ENCODE measurements at places on chromosomes 13 and 19. TPM values are rescaled to one million over a fixed set of nuclear protein-coding genes. Genes with fewer than 3 reads are reported as not detected.

Gene GALP
- not detected for total RNA-seq

Gene SLC1A6
- total RNA-seq = not detected

- no peaks in the 10 kb centered on the region for H3K27me3 ChIP-seq
- H3K36me3 ChIP-seq = peaks cover 95% of the 10 kb centered on the region
- no peak overlapping the region for H3K4me3 ChIP-seq
- H3K27ac ChIP-seq = no peak overlapping the region
- no peaks in the 10 kb centered on the region for H3K4me1 ChIP-seq
Observed at GRCh38 chr19:13920940-13921747, 15.1 kb downstream of the CC2D1A start.

DNA sequence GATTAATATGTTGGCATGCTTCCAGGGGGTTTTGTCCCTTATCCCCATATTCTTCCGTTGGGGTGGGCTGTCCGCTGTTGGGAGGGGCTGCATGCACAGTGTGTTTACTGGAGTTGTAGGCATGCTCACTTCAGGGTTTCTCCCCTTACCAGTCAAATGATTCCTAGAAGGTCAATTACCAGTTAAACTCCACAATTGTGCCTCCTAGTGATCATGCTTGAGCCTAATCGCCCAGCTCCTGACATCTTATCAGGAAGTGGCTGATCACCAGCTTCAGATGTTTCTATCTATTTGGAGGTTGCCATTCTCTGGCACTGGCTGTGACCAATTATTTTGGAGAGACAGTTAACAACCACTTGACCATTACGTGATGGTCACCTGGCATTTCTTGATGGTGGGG lies 1090.0 kb downstream of the SLITRK5 start:
- H3K27ac ChIP-seq = no peak overlapping the region
- no peak overlapping the region for H3K4me3 ChIP-seq
- DNase-seq = no peak
- no peaks in the 10 kb centered on the region for H3K36me3 ChIP-seq
- no peaks in the 10 kb centered on the region for H3K27me3 ChIP-seq
- no peaks in the 10 kb centered on the region for H3K4me1 ChIP-seq

DNA sequence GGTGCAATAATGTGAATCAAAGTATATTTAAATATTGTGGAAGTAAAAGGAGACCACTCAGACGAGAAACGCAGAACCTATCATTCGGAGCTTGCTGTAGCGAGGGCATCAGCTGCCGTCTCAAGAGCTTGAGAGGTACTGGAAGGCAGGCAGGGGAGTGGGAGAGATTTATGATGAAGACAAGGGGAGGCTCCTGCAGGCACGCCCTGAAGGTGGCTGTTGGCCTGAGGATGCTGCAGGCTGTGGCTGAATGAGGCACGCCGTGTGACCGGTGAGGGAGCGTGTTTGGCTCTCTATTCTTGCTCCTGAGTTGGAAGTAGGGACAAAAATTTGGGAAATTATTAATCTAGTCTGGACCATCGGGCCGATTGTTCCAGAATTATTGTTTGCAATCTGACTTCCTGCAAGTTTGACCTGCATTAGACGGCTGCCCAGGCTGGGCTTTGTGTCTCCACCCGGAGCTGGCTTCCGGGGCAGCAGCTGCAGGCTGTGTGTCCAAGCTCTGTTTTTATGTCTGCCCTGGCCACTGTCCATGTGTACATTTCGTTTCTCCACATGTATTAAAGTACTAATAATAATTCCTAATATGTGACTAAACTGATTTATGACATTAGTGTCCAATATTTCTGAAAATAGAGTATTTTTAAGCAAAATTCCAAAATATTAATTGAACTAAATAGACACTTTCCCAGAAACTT lies 91.1 kb upstream of the ANKRD10 start:
- no peaks in the 10 kb centered on the region for H3K36me3 ChIP-seq
- H3K4me3 ChIP-seq = no peak overlapping the region
- H3K4me1 ChIP-seq = peaks cover 33% of the 10 kb centered on the region
- DNase-seq = peak; percentile 31

DNA sequence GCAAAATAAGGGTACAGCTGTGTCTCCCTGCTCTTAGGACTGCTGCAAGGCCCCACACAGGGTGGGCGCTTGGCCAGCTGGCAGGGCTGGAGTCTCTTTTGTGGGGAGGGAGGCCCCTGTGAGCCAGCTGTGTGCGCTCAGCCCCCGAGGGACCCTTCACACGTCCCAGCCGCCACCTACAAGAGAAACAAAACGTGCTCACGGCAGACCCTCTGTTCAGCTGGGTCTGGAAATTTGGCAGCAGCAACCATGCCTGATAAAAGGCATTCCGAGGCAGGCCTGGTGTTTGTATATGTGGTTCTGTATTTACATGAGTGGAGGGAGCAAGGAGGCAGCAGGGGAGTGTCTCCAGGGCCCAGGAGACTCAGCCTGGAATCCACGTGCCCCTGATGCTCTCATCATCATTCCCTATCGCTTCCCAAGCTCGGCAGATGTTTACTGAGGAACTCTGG lies 49.7 kb downstream of the CRTC1 start:
- no peaks in the 10 kb centered on the region for H3K36me3 ChIP-seq
- no peaks in the 10 kb centered on the region for H3K4me1 ChIP-seq
- no peak overlapping the region for H3K4me3 ChIP-seq
- H3K27me3 ChIP-seq = no peaks in the 10 kb centered on the region

DNA sequence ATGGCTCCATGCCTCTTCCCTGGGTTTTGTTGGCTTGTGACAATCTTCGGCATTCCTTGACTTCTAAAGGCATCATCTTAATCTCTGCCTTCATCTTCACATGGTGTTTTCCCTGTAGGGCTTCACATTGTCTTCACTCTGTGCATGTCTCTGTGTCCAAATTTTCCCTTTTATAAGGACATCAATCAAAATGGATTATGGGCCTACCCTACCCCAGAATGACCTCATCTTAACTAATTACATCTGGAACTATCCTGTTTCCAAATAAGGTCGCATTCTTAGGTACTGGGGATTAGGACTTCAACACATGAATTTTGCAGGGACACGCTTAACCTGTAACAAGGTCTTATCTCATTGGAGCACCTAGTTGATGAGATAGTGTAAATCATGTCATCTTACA lies 290.3 kb upstream of the KLF12 start:
- no peak overlapping the region for H3K4me3 ChIP-seq
- DNase-seq = no peak
- H3K4me1 ChIP-seq = no peaks in the 10 kb centered on the region

Gene ZNF729
- total RNA-seq = not detected

GRCh38 chr13:29081036-29081435 lies 260.9 kb downstream of the MTUS2 start:
- no peak overlapping the region for H3K4me3 ChIP-seq
- no peaks in the 10 kb centered on the region for H3K27me3 ChIP-seq
- no peaks in the 10 kb centered on the region for H3K4me1 ChIP-seq
- no peak for DNase-seq
- H3K36me3 ChIP-seq = no peaks in the 10 kb centered on the region
- H3K27ac ChIP-seq = no peak overlapping the region

- H3K27ac ChIP-seq = no peak overlapping the region
- H3K36me3 ChIP-seq = no peaks in the 10 kb centered on the region
- H3K4me3 ChIP-seq = no peak overlapping the region
- H3K27me3 ChIP-seq = no peaks in the 10 kb centered on the region
- H3K4me1 ChIP-seq = peaks cover 7% of the 10 kb centered on the region
- no peak for DNase-seq
Observed at GRCh38 chr19:53525922-53526321, 12.0 kb upstream of the ZNF331 start.

Gene ZNF677
- total RNA-seq = 19.7 TPM

- H3K4me3 ChIP-seq = peak overlapping the region; percentile 99
- peaks cover 65% of the 10 kb centered on the region for H3K4me1 ChIP-seq
- peak; percentile 57 for DNase-seq
Observed at GRCh38 chr19:47230054-47230920, 712 bp downstream of the BBC3 start.

- no peaks in the 10 kb centered on the region for H3K36me3 ChIP-seq
- no peak for DNase-seq
- H3K27ac ChIP-seq = no peak overlapping the region
- H3K4me1 ChIP-seq = no peaks in the 10 kb centered on the region
- H3K27me3 ChIP-seq = no peaks in the 10 kb centered on the region
- H3K4me3 ChIP-seq = no peak overlapping the region
Observed at GRCh38 chr19:5253406-5254110, 87.1 kb downstream of the PTPRS start.

Gene FFAR3
- not detected for total RNA-seq

Gene MAST1
- total RNA-seq = not detected

- no peaks in the 10 kb centered on the region for H3K27me3 ChIP-seq
- no peak for DNase-seq
- H3K4me3 ChIP-seq = no peak overlapping the region
Observed at GRCh38 chr13:43776006-43776405, 10.8 kb downstream of the ENOX1 start.

- no peaks in the 10 kb centered on the region for H3K36me3 ChIP-seq
- H3K27me3 ChIP-seq = no peaks in the 10 kb centered on the region
- no peak overlapping the region for H3K27ac ChIP-seq
- no peak overlapping the region for H3K4me3 ChIP-seq
Observed at GRCh38 chr13:25906191-25906661, 145.6 kb downstream of the SHISA2 start.

DNA sequence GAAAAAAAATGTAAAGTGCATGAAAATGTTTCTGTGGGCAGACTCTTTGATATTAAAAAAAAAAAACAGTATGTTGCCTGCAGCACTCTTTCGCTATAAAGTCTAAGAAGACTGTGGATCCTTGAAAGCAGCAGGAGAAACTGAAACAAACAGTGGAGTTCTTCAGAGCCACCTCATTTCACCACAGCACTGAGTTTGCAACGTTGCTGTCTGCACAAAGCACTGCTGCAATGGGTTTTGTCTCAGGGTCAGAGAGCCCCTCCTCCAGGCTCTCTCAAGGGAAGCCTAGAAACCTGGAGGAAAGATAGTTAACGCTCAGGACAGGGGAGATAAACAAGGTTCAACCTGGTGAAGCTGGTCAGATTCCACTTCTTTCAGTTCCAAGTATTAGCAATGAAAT lies 248.7 kb downstream of the EFNB2 start:
- H3K4me3 ChIP-seq = no peak overlapping the region
- no peak for DNase-seq
- H3K27ac ChIP-seq = no peak overlapping the region
- H3K27me3 ChIP-seq = no peaks in the 10 kb centered on the region
- H3K36me3 ChIP-seq = no peaks in the 10 kb centered on the region
- no peaks in the 10 kb centered on the region for H3K4me1 ChIP-seq

Gene F2RL3
- total RNA-seq = 12.9 TPM

Gene GFY
- not detected for total RNA-seq

Gene C13orf42
- total RNA-seq = not detected

Gene CHAF1A
- 4.9 TPM for total RNA-seq

Gene CEBPA
- 204 TPM for total RNA-seq

DNA sequence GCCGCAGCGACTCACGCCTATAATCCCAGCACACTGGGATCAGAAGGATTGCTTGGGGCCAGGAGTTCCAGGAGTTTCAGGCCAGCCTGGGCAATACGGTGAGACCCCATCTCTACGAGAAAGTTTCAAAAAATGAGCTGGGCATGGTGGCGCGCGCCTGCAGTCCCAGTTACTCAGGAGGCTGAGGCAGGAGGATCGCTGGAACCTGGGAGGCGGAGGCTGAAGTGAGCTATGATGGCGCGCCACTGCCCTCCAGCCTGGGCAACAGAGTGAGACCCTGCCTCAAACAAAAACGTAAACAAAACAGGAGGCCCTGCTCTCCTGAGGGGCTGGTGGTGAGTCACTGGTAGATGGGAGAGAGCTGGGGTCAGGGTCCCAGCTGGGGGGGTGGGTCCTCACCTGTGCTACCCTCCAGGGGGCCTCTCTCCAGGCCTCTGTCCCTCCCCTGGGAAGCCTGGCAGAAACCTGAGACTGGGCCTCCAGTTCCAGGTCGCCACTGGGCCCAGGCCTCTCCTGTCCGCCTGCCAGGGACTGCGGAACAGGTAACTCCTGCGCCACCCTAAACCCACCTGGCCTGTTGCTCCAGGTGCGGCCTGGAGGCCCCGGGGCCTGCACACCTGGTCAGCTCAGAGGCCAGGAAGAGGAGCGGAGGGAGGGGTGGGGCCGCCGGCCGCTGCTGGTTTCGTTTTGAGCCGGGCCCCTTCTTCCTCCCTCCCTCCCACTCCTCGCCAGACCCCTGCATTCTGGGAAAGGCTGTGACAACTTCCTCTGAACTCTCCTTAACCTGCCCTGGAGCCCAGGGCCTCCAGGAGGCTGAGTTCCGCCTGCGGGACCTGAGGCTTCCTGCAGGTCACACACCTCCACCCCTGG lies 17.2 kb upstream of the ZBTB7A start:
- peak overlapping the region; percentile 50 for H3K27ac ChIP-seq
- H3K36me3 ChIP-seq = peaks cover 6% of the 10 kb centered on the region
- no peak for DNase-seq

GRCh38 chr19:15452111-15453047 lies 2.6 kb upstream of the WIZ start:
- H3K27me3 ChIP-seq = no peaks in the 10 kb centered on the region
- H3K36me3 ChIP-seq = no peaks in the 10 kb centered on the region
- H3K27ac ChIP-seq = peak overlapping the region; percentile 66
- peak; percentile 90 for DNase-seq
- peak overlapping the region; percentile 38 for H3K4me3 ChIP-seq
- no peaks in the 10 kb centered on the region for H3K4me1 ChIP-seq

Gene ZNF470
- total RNA-seq = 5.1 TPM

GRCh38 chr13:33757713-33758112 lies 60.2 kb upstream of the RFC3 start:
- no peak for DNase-seq
- H3K4me1 ChIP-seq = no peaks in the 10 kb centered on the region

DNA sequence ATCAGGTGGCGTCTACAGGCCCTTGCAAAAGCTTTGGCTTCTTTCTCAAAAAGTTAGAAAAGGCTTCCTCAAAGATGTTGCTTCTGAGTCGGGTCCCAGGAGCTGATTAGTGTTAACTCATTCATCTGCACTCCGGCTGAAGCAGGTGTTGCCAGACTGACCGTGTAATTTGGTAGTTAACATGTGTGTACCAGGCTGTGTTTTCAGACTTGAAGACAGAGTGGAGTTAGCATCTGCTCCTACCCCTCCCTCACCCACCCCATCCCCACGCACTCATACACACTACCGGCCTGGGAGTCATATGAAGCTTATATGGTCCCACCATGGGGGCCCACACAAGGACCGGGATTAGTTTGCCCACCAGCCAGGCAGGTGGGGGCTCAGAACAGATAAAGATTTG lies 111.5 kb downstream of the DNAJC15 start:
- H3K27ac ChIP-seq = no peak overlapping the region
- no peak overlapping the region for H3K4me3 ChIP-seq
- H3K36me3 ChIP-seq = no peaks in the 10 kb centered on the region
- DNase-seq = no peak

DNA sequence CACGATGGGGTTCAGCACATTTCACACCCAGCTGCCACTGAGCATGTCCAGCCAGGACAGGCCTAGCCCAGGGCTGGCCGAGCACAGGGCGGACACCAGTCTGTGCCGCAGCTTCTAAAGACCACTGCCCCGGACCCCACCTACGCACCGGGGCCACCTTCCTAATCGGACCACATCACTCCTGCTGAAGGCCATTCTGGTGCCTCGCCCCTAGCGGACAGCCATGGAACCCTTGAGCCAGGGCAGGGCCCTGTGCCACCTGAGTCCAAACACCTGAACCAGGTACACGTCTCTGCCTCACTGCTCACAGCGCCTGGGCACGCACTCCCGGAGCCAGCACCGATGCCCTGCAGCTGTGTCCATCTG lies 8.4 kb upstream of the C13orf46 start:
- H3K27ac ChIP-seq = peak overlapping the region; percentile 84
- peaks cover 55% of the 10 kb centered on the region for H3K36me3 ChIP-seq
- peaks cover 20% of the 10 kb centered on the region for H3K4me1 ChIP-seq

Measured in tibial nerve (tissue), 4 donors.